Dermis lymphatic vessel endothelial cell (primary cell): ENCODE measurements at places on chromosomes 3 and 15. TPM values are rescaled to one million over a fixed set of nuclear protein-coding genes. Genes with fewer than 3 reads are reported as not detected.

The SCN11A gene
- under 0.01 and 0.09 TPM in 2 replicates for total RNA-seq

The PARP14 gene
- total RNA-seq, result 57.4 and 77.4 TPM in 2 replicates

The GOLGA6L7 gene
- not detected in 2 replicates for total RNA-seq

The SLCO2A1 gene
- 6.7 and 9.0 TPM in 2 replicates for total RNA-seq

The CLDN18 gene
- total RNA-seq, result not detected in 2 replicates

The CNTN4 gene
- total RNA-seq, result 0.17 and 0.33 TPM in 2 replicates

The DAZL gene
- total RNA-seq, result not detected in 2 replicates

The FGD5 gene
- total RNA-seq, result 110 and 111 TPM in 2 replicates

The CPNE9 gene
- not detected in 2 replicates for total RNA-seq

The CIP2A gene
- 4.9 and 6.4 TPM in 2 replicates for total RNA-seq

The FEZF2 gene
- total RNA-seq, result not detected in 2 replicates

The SLC22A13 gene
- 0.09 and 0.11 TPM in 2 replicates for total RNA-seq

The KNG1 gene
- not detected in 2 replicates for total RNA-seq

The ENTPD3 gene
- total RNA-seq, result under 0.01 TPM in 2 replicates

The CADPS gene
- total RNA-seq, result not detected in 2 replicates

The PRKAR2A gene
- 31.5 and 32.1 TPM in 2 replicates for total RNA-seq

The PGBD4 gene
- total RNA-seq, result 1.1 and 1.2 TPM in 2 replicates

The BHLHE40 gene
- 9.8 and 12.5 TPM in 2 replicates for total RNA-seq

The MAP1A gene
- total RNA-seq, result 0.17 and 0.33 TPM in 2 replicates

The PATL2 gene
- 0.09 and 0.11 TPM in 2 replicates for total RNA-seq

The TEX55 gene
- not detected in 2 replicates for total RNA-seq

The HAPLN3 gene
- 66.3 and 102 TPM in 2 replicates for total RNA-seq

The MUC4 gene
- total RNA-seq, result not detected in 2 replicates

The CEP97 gene
- total RNA-seq, result 4.3 and 7.7 TPM in 2 replicates
